Spleen (tissue), 13 donors: ENCODE measurements at places on chromosomes 12 and 14. TPM values are rescaled to one million over a fixed set of nuclear protein-coding genes. Genes with fewer than 3 reads are reported as not detected.
A peak's percentile ranks its signal among the peaks of the same experiment; 100 is the strongest.

GRCh38 chr12:124696693-124697476 is 129.5 kb upstream of the NCOR2 start:
- DNase-seq: no peak

DEGS2 gene
- 0.33 TPM for total RNA-seq

- no peak for DNase-seq
Observed at GRCh38 chr14:69483765-69484443, 624 bp upstream of the PLEKHD1 start.

- peak; percentile 73 for DNase-seq
Observed at GRCh38 chr12:132066345-132066685, 77.8 kb downstream of the DDX51 start.

SLC5A8 gene
- not detected for total RNA-seq

- DNase-seq: peak; percentile 89
Observed at GRCh38 chr12:57240066-57240921, 10.7 kb downstream of the STAC3 start.

DNA sequence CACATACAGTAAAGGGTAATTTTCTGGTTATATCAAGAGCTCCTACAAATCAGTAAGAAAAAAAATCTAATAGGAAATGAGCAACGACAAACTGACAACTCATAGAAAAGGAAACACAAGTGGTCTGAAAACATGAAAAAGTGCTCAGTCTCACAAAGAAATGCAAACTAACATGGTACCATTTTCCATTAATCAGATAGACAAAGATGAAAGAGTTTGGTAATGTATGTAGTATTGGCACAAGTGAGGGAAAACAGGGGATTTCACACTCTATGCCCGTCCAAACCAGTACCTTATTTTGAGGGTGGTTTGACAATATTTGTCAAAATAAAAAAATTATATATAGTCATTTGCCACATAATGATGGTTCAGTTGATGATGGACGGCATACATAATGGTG is 13.2 kb downstream of the PTPN11 start:
- no peak for DNase-seq

DNA sequence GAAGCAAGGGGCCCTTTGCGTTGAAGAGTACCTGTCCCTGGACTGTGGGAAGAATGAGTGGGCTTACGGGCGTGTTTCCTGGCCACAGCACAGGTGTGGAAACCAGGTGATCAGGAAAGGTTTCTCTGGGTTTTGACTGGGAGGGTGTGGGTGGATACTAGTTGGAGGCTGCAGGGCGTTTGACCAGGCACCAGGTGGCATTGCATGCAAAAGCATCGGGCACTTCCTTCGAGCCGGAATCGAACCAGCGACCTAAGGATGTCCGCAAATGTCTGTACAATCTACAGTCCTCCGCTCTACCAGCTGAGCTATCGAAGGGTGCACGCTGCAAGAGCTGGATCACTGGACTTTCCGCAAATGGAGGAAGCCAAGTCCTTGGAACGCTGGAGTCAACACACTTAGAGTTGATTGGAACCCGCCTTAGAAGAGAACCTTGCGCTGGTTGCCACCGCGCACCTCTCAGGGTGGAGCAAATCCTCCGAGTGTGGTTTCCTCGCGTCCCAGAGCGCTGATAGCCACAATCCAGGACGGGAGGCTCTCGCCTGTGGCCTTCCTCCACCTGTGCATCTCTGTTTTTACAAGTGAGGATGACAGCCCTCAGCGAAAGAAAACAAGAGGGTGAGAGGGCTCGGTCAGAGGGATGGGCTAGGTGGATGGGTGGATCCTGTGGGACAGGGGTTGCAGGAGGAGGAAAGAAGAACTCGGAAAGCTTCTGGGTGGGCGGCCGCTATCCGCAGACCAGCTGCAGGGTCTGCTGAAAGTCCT is 21.2 kb upstream of the RNASE4 start:
- peak; percentile 90 for DNase-seq

- no peak for DNase-seq
Observed at GRCh38 chr12:72790273-72790672, 518.1 kb downstream of the TRHDE start.

DNA sequence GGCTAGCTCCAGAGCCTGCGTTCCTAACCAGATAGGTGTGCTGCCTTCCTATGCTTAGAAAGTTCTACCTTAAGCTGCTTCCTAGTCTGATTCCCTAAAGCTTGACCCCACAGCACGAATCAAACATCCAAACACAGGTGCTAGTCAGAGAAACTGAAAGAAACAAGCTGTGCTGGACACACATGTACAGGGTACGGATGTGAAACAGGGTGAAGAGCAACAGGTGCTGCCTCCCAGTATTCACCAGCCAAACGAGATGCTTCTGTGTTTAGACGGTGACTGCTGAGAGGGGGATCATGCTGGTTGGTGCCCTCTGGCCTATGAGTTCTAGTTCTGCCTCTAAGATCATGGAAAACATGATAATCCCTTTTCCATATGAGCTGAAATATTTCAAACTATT is 105.3 kb downstream of the GRIP1 start:
- no peak for DNase-seq

PRB2 gene
- not detected for total RNA-seq

GRCh38 chr12:108712925-108713203 is 18.5 kb downstream of the CORO1C start:
- DNase-seq: no peak

DNA sequence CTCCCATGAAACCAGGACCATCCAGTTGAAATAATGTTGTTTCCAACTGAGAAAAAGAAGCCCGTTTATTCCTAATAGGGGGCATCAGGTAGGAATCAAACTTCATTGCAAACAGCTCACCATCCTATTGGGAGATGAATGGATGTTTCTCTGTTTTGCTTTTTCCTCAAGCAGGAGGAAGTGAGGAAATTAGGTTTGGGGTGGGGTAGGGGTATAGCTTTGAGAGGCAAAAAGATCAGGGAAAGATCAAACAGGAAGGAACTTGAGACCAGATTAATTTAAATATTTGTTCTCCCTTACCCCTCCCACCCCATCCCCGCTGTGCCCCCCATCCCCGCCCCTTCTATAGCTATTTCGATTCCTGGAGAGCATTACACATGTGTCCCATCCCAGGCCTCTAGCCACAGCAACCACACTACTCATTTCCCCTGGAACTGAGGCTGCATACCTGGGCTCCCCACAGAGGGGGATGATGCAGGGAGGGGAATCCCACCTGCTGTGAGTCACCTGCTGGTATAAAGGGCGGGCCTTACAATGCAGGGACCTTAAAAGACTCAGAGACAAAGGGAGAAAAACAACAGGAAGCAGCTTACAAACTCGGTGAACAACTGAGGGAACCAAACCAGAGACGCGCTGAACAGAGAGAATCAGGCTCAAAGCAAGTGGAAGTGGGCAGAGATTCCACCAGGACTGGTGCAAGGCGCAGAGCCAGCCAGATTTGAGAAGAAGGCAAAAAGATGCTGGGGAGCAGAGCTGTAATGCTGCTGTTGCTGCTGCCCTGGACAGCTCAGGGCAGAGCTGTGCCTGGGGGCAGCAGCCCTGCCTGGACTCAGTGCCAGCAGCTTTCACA is at the start of gene IL23A:
IL23A (plus strand) TSS at position 577 of the 850 bp plus-strand sequence; CDS start at position 738, 161 bp downstream.
- peak; percentile 79 for DNase-seq

GRCh38 chr14:76355771-76356170 is 20.2 kb upstream of the ESRRB start:
- peak; percentile 14 for DNase-seq

GRCh38 chr14:106204063-106204462 is 677.7 kb downstream of the TMEM121 start:
- DNase-seq: no peak

KRT77 gene
- not detected for total RNA-seq

- DNase-seq: no peak
Observed at GRCh38 chr14:57085801-57086200, 182.9 kb downstream of the EXOC5 start.

RASAL1 gene
- 0.13 TPM for total RNA-seq

ZDHHC22 gene
- not detected for total RNA-seq

GPX2 gene
- not detected for total RNA-seq

DNA sequence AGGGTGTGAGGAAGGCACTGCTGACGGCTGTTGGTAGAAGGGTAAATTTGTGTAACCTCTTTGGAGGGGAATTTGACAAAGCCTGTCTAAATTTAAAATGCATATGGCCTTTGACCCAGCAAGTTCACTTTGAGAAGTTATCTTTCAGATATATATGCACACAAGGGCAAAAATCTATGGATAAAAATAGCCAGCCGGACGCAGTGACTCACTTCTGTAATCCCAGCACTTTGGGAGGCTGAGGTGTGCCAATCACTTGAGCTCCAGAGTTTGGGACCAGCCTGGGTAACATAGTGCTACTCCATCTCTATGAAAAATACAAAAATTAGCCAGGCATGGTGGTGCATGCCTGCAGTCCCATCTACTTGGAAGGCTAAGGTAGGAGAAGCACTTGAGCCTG is 13.4 kb downstream of the UBC start:
- no peak for DNase-seq

KLHL33 gene
- total RNA-seq: 0.75 TPM

- no peak for DNase-seq
Observed at GRCh38 chr12:3759878-3760277, 7.0 kb upstream of the CRACR2A start.

PEBP1 gene
- total RNA-seq: 99.5 TPM

GALNT6 gene
- 19.9 TPM for total RNA-seq

DNA sequence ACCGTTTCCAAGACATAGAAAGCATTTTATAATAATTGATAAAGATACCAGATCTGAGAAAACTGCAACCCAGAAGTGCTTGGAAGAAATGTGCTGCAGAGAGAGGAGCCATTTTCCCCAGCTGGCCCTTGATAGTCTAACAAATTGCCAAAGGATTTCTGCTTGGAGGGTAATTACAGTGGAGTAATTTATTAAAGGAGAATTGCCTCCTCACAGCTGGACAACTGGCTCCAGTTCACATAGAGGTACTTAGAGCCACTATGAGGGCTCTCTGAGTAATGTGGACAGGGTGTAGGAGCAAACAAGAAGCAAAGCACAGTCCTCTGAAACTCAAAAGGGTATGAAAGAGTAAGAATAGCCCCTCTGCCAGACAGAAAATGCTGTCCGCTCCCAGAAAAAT is 335.6 kb downstream of the SYT1 start:
- no peak for DNase-seq

DNA sequence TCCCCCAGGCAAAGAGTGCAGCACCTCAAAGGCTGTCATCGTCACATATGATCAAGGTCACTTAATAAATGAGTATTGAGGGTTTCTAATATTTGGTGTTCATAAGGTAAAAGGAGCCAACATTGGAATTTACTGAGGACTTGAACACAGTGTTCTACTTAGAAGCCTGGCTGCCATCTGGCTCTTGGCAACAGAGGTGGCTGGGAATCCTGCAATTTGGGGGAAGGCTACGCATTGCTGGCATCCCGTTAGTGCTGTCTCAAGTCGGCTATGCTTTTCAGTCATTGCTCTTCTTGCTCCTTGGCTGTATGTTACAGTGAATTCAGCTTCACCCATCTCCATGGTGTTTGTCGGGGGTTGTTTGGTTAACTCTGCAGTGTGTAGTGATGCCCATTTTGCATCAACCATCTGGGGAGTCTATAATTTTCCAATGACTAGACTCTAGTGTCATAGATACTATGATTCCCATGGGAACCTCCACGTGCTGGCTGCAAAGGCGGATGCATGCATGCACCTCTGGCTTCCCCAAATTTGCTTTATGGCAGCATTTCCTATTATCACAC is 12.9 kb upstream of the SLC24A4 start:
- no peak for DNase-seq

DNA sequence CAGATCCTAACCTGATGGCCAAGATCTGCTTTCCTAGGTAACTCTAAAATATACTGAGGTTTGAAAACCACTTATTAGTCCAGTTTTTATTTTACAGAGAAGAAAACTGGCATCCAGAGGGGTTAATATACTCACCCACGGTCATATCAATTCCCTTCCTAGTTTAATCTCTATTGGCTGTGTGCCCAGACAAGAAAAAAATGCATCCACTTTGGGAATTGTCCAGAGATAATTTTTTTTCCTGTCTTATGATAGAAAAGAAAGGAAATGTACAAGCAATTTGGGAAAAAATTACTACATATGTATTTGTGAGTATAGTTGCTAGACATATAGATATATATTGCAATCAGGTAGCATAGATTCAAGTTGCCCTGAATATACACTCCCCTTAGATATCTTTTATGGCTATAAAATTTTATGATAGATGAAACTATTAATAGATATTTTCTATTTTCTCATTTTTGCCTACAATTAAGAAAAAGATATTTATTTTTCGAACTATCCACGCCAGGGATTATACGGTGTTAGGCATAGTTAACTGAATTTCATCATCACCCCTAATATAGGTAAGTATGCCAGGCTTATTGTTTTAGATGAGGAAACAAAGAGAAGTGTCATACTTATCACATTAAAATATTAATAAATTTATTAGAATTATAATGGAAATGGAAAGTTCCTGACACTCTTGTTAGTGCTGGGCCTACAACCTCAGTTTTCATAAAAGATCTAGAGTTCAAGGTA is 100.5 kb upstream of the SLC38A2 start:
- DNase-seq: no peak

- no peak for DNase-seq
Observed at GRCh38 chr12:68587448-68587873, 23.2 kb upstream of the RAP1B start.

DNA sequence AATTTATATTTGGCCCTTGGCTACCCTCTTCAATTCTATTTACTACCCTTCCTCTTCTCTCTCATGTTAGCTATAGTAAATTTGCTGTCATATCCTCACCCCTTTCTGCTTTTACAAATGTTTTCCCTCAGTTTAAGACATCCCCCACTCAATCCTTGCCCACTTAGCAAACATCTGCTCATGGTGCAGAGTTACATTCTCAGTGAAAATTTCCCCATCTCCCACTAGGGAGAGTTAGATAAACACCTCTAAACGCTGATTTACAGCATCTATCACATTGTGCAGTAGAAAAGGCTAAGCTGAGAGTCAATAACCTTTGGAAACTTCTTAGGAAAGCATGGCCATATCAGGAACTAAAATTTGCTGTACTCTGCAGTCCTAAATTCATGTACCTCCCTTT is 69.0 kb downstream of the DENND5B start:
- no peak for DNase-seq

GRCh38 chr12:113422030-113422885 is at the start of gene SDSL:
TSS of gene SDSL (plus strand) at chr12:113422380. CDS start at chr12:113427983, 5,603 bp downstream.
- peak; percentile 84 for DNase-seq

- no peak for DNase-seq
Observed at GRCh38 chr12:2092890-2093289, 40.1 kb downstream of the CACNA1C start.

DNA sequence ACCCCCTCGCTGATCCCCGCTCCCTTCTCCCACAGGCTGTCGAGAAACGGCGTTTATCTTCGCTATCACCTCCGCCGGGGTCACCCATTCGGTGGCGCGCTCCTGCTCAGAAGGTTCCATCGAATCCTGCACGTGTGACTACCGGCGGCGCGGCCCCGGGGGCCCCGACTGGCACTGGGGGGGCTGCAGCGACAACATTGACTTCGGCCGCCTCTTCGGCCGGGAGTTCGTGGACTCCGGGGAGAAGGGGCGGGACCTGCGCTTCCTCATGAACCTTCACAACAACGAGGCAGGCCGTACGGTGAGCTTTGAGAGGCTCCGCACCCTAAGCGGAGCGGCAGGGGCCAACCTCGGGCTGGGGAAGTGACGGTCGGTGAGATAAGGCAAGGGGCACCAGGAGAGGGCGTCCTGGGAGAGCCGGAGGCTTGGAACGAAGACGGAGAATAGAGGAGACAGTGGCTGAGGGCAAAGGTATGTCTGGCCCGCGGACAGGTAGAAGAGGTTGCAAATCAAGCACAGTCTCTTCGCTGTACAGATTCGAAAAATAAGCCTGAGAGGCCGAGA is 2.3 kb downstream of the WNT1 start:
- no peak for DNase-seq

GRCh38 chr12:102833687-102834441 is 83.2 kb downstream of the PAH start:
- DNase-seq: no peak

DLGAP5 gene
- 6.5 TPM for total RNA-seq
